ENCODE measurements at places on chromosomes 6 and 20. TPM values are rescaled to one million over a fixed set of nuclear protein-coding genes. Genes with fewer than 3 reads are reported as not detected.

The CST2 gene
- not detected for total RNA-seq

The PLTP gene
- 34.7 TPM for total RNA-seq

The DDX43 gene
- total RNA-seq, result 1.5 TPM

The RIPPLY2 gene
- not detected for total RNA-seq

DNA sequence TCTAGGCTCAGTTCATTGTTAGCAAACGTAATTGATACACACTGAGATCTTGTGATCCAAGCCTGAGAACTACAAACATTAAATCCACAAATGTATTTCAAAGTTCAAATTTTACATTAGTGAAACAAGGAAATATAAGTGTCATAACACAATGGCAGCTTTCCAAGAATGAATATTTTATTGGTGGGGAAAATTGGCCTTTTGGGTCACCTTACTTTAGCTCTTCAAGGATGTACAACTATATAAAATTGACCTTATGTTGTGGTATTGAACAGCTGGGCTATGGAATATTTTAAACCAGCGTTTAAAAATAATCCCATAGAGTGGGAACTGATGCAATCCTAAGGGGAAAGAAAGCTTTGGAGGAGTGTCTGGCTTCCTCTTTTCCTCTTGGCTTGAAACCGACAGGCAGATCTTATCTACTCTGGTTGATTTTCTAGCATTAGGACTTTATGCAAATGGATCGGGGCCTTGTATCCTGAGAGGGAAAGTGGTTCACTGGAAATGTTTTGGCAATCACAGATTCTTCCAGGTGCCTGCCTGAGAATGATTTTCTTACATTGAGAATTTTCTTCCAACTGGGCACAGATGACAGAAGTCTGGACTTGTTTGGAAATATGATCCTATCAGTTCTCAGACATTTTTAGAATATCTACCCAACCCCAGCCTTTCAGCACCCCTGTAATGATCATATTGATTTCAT, 184.8 kb upstream of the ECI2 start:
- DNase-seq, result no peak
- no peaks in the 10 kb centered on the region for H3K36me3 ChIP-seq
- peak overlapping the region; percentile 56 for H3K27ac ChIP-seq
- H3K27me3 ChIP-seq, result no peaks in the 10 kb centered on the region
- H3K4me1 ChIP-seq, result peaks cover 13% of the 10 kb centered on the region
- no peak overlapping the region for H3K4me3 ChIP-seq

DNA sequence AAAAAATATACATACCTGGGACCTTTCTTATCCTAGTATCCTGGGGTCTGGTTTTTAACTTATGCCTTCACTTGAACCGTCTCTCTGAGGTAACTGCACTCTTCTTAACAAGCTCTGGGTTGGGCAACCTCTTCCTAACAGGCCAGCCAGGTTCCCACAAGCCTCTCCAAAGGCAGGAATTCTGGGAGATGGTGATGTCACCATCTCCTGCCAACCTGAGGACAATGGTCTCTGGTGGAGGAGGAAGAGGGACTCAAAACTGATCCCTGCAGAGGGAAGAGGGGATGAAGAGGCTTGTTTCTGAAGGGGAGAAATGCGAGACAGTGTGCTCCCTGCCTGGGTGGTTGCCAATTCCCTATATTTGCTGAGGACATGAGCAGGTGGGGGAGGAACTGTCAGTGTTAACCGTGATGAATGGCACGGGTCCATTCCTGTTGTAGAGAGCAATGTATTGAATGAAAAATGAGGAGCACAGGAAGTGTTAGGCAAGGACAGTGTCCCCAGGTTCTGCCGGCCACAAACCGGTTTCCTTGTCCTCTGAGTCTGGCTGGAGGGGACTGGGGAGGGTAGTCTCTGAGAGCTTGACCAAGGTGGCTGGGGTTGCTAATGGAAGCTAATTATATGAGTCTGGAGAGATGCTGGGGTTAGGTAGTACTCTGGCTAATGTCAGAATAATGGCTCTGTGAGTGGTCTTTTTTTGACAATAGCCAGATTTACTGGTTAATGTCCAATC, 95.5 kb downstream of the KCNB1 start:
- DNase-seq, result peak; percentile 28
- no peaks in the 10 kb centered on the region for H3K4me1 ChIP-seq
- H3K4me3 ChIP-seq, result no peak overlapping the region
- H3K27me3 ChIP-seq, result peaks cover 22% of the 10 kb centered on the region
- no peak overlapping the region for H3K27ac ChIP-seq
- H3K36me3 ChIP-seq, result no peaks in the 10 kb centered on the region

DNA sequence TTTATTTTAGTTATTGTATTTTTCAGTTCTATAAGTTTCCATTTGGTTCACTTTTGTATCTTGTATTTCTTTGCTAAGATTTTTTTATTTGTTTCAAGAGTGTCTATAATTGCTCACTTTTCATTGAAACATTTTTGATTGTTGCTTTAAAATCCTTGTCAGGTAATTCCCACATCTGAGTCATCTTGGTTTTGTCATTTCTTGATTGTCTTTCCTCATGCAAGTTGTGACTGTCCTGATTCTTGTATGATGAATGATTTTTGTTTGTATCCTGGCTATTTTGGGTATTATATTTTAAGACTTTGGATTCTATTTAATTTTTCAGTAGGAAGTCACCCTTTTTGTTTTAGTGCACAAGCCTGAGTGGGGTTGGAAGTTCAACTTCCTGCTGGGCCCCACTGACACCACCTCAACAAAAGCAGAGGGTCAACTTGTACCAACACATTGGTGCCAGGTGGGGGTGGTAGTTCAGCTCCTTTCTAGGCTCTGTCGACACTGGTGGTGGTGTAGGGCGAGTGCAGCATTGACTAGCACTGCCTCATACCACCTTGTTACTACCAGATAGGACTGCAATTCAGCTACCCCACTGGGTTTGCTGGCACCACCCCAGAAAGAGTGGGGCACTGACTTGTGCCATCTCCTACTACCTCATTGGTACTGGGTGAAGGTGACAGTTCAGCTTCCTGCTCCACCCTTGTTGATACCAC, 8.8 kb downstream of the RSPH3 start:
- no peak for DNase-seq
- H3K27ac ChIP-seq, result no peak overlapping the region
- H3K27me3 ChIP-seq, result no peaks in the 10 kb centered on the region
- H3K4me1 ChIP-seq, result no peaks in the 10 kb centered on the region
- no peak overlapping the region for H3K4me3 ChIP-seq

- DNase-seq, result no peak
- no peaks in the 10 kb centered on the region for H3K4me1 ChIP-seq
- H3K4me3 ChIP-seq, result no peak overlapping the region
- no peaks in the 10 kb centered on the region for H3K36me3 ChIP-seq
Observed at GRCh38 chr6:65638047-65638831, 68.8 kb downstream of the EYS start.

DNA sequence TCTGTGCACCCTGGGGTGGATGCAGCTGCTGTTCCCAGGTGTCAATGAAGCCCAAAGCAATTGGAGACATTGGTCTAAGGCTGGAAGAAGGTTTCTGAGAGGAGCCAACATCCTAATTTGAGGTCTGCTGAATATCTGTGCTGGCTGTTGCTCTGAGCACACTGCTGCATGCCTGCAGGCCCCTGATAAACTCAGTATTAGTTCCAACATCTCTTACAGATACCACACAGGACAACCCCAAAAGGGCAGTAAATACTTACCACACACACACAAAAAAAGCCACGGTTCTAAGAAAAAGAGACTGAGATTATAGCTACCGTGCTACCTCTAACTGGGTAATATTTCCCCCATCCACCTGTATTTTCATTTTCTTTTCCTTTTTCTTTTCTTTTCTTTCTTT, 164.3 kb upstream of the SOX4 start:
- no peak overlapping the region for H3K4me3 ChIP-seq
- H3K36me3 ChIP-seq, result no peaks in the 10 kb centered on the region
- no peaks in the 10 kb centered on the region for H3K4me1 ChIP-seq
- DNase-seq, result no peak
- no peak overlapping the region for H3K27ac ChIP-seq

GRCh38 chr6:26087284-26088115, at the start of gene HFE:
HFE (plus strand) TSS chr6:26087429; CDS start chr6:26087441, 12 bp downstream.
- H3K36me3 ChIP-seq, result no peaks in the 10 kb centered on the region
- H3K4me3 ChIP-seq, result peak within 1 kb of the TSS; percentile 73
- H3K27ac ChIP-seq, result peak within 1 kb of the TSS; percentile 89
- H3K4me1 ChIP-seq, result peaks cover 16% of the 10 kb centered on the region
- H3K27me3 ChIP-seq, result no peaks in the 10 kb centered on the region

- H3K4me3 ChIP-seq, result no peak overlapping the region
- H3K4me1 ChIP-seq, result peaks cover 9% of the 10 kb centered on the region
- no peak overlapping the region for H3K27ac ChIP-seq
- no peaks in the 10 kb centered on the region for H3K36me3 ChIP-seq
- no peaks in the 10 kb centered on the region for H3K27me3 ChIP-seq
Observed at GRCh38 chr6:47073125-47074110, 31.3 kb upstream of the ADGRF1 start.
